ENCODE measurements at places on chromosomes 12 and 14. TPM values are rescaled to one million over a fixed set of nuclear protein-coding genes. Genes with fewer than 3 reads are reported as not detected.
A peak's percentile ranks its signal among the peaks of the same experiment; 100 is the strongest.

- no peak for DNase-seq
Observed at GRCh38 chr14:106378191-106378590, 851.8 kb downstream of the TMEM121 start.

DNA sequence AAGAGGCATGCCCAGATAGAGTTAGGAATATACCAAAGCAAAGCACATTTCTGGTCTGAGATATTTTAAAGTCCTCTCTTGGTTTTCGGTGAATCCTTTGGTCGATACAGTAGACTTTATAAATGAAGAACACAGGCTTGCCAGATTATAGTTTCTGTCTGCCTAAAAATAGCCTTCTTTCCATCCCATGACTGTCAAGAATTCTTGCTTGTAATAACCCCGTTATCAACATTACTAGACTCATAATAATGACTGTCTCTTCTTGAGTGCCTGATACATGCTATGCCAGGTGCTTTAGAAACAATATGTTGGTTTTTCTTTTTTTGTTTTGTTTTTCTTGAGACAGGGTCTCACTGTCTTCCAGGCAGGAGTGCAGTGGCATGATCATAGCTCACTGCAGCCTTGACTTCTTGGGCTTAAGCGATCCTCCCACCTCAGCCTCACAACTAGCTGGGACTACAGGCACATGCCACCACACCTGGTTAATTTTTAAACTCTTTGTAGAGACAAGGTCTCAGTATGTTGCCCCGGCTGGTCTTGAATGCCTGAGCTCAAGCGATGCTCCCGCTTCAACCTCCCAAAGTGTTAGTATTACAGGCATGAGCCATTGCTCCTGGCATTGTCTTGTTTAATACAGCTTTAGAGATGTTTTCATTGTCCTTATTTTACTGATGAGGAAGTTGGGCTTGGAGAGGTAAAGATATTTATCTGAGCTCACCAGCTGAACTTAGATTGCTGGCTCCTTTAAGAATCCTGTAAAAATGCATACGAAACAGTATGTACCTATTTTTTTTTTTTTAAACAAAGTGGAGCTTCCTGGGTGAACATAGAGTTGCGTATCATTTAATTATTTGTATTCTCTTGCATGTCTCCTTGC lies 30.4 kb downstream of the CHST11 start:
- DNase-seq: no peak

- no peak for DNase-seq
Observed at GRCh38 chr12:48818831-48819590, 715 bp downstream of the CACNB3 start.

GRCh38 chr12:116087399-116087798 lies 190.1 kb downstream of the MED13L start:
- no peak for DNase-seq

GRCh38 chr14:104883681-104884361 lies 18.8 kb downstream of the CEP170B start:
- peak; percentile 85 for DNase-seq

GRCh38 chr12:48005001-48005749 lies 899 bp upstream of the COL2A1 start:
- DNase-seq: peak; percentile 41

- DNase-seq: no peak
Observed at GRCh38 chr12:3974883-3975282, 101.7 kb upstream of the PARP11 start.

DNA sequence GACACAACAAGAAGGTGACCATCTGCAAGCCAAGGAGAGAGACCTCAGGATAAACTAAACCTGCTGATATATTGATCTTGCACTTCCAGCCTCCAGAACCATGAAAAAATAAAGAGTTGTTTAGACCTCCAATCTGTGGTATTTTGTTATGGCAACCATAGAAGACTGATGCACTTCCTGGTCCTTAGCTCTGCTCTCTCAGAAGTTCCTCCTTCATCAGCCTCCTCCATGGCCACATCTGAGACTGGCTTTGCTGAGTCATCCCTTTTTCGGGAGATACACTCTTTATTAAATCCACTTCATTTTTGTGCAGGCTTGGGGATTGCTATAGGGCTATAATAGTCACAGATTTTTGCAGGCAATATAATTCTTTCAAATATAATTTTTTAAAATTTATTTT lies 89.6 kb upstream of the ATF7IP start:
- DNase-seq: no peak

GRCh38 chr14:104657563-104658324 lies 31.7 kb upstream of the INF2 start:
- no peak for DNase-seq

DNA sequence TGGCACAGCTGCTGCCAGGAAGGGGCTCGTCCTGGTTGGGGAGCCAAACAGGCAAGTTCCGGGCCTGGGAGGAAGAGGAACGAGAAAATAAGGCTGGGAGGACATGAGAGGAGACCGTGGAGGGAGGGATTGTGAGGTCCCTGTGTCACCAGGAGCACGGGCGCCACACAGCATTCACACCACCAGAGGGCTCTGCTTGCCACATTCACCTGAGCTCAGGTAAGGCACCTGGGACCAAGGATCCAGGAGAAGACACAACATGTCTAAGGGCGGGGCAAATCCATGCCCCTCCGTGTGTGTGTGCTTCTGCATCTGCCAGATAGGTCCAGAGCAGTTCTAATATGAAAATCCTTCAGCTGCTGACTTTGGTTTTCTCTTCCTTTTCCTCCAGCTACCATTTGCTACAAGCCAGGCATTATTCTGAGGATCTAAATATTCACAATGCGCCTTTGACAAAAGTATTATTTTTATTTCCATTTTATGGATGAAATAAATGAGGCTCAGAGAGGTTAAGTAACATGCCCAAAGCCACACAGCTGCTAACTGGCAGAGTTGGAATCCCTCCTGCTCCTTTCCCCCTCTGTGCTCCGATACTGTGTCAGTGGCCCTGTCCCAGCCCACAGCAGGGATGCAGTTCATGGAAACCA lies 14.6 kb downstream of the RAPGEF3 start:
- DNase-seq: peak; percentile 80

GRCh38 chr14:91484186-91484585 lies 25.9 kb downstream of the PPP4R3A start:
- no peak for DNase-seq

- DNase-seq: no peak
Observed at GRCh38 chr12:25692115-25693035, 139.3 kb upstream of the LMNTD1 start.

DNA sequence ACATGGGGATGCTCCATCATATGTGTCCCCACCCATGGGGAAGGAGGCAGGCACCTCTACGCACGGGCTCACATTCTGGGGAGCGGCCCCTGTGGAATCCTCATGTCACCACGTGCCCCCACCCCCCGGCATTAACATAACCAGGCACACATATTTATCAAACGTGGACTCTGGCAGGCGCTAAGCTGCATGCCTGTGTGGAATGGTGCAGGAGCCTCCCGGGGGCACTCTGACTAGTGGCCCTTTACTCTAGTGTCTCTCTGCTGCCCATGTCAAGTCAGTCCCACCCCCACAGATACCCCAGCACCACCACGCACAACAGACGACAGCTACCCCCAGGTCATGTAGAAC lies 66.1 kb downstream of the CCDC88C start:
- no peak for DNase-seq

DNA sequence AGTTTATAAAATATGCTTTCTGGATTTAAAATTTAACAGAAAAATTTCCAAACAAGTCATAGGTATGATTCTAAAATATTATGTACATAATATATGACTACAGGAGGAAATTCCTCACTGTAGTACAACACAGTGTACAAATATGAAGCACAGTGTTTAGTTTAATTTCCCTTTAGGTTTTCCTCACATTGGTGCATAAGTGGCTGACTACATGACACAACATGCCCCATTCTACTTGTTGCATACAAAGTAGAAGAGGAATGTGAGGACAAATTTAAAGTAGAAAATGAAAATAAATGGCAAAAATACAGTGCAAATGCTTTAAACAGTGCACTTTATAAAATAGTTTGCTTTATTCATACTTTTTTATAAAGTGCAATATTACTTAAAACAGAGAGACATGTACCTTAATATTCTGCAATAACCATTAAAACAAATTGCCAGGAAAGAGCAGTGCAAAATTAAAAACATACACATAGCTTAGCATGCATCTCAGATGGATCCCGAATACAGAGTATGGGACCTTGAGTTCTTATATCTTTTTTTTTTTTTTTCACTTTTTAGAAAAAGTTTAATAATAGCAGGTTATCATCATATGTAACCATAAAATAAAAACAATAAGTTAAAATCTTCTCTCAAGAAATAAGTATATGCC lies 54.8 kb upstream of the TTC7B start:
- DNase-seq: no peak

DNA sequence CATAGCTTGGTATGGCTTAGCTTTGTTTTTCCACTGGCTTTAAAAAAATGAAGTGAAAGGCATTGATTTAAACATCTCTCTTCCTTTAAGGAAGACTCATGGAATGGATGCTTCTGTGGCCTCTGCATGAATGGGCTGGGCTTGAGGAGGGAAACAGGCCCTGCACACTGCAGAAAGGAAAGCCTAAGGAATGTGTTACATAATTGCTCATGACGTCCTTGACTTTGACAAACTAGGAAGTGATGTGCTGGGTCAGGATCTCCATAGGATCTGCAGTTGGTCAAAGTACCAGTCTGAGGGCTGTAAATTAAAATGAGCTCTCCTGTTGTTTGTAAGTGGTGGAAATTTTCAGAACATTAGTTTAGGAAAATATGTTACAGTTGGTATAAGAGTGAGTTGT lies 12.7 kb downstream of the SAMD4A start:
- DNase-seq: no peak

GRCh38 chr12:93244514-93245077 lies 133.1 kb upstream of the NUDT4 start:
- no peak for DNase-seq

GRCh38 chr14:72699852-72700257 lies 194.0 kb downstream of the DPF3 start:
- DNase-seq: no peak

GRCh38 chr12:91094957-91095356 lies 16.3 kb downstream of the LUM start:
- no peak for DNase-seq

DNA sequence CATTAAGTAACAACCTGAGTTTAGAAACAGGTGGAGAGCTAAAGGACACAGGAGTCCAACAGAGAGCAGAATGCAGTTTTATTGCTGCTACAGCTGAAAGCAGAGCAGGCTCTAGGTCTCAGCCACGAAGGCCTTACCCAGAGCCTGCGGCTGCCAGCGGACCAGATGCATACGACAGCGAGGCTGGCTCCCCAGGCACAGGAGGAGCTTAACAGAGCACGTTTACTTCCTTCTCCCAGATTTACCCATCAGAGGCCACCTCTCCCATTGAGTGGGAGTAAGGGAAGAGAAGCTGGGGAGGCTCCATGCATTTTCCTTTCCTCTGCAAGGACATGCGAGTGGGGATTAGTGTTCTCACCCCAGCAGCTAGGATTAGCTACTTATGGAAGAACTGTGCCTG lies 22.6 kb downstream of the DYNC1H1 start:
- DNase-seq: no peak

DNA sequence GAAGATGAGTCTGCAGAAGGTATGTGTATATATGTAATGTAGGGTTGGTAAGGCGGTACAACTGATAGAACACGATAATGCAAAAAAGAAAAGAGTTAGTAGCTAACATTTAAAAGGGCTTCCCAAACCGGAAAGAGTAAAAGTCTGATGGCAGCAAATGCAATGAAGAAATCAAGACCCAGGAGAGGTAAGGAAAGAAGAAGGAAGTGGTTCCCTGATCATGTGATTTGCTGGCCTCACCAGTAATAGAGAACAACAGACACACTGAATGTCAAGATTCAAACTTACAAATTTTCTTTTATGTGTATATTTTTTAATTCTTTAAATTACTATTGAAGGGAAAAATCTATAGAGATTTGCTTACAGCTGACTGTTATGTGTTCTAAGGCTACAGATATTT lies 18.4 kb downstream of the ZFC3H1 start:
- no peak for DNase-seq

DNA sequence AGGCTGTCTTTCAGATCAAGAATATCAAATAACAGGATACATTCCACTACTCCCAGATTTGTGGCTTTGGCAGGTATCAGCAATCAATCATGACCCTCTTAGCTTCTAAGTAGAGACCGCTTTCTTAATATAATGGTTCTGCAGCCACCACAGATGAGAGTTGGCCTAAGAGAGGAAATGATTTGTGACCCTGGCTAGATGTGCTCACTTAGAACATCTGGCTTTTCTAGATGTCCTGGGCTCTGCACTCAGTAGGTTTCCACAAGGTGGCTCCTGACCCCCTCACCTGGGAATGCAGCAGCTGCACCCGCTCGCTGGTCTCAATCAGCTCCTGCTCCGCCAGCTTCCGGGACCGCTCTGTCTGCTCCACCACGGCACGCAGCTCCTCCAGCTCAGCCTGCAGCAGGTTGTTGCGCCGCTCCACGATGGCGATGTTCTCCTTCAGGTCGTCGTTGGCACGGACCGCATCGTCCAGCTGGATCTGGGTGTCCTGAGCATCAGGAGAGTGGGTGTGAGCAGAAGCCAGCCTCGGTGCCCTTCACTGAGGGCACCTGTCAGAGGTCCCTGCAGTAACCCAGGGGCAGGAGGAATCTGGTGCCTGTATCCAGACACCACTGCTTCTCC lies 8.9 kb downstream of the CMTM5 start:
- DNase-seq: no peak

GRCh38 chr14:33634631-33635030 lies 316.2 kb downstream of the EGLN3 start:
- no peak for DNase-seq

DNA sequence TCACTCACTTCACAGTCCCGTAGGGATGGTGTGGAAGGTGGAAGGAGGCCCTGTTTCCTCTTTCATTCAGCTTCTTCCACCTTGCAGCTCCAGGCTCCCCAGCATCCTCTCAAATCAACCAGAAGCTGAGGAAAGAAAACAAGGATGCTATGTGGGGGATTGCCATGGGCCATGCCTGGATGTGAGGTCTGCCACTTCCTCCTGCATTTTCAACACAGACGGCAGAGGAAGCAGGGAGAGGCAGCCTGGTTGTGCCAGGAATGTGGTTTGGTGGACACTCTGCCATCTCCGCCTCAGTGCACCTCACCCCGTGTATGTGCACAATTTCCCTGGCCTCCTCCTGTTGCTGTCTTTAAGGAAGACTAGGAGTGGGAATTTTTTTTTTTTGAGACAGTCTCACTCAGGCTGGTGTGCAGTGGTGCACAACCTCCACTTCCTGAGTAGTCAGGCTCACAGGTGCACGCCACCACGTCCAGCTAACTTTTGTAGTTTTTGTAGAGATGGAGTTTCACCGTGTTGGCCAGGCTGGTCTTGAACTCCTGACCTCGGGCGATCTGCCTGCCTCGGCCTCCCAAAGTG lies 99.2 kb downstream of the SLC15A4 start:
- no peak for DNase-seq

The SLC10A1 gene
- total RNA-seq: not detected

The CHD8 gene
- 42.2 TPM for total RNA-seq

The GPATCH2L gene
- total RNA-seq: 37.7 TPM

The RHEBL1 gene
- total RNA-seq: 0.98 TPM

The GTF2H3 gene
- total RNA-seq: 17.3 TPM

The RDH5 gene
- total RNA-seq: 4.2 TPM

The MYL2 gene
- total RNA-seq: not detected

The RDH12 gene
- not detected for total RNA-seq

The LRRC74A gene
- total RNA-seq: not detected

The LYZ gene
- 796 TPM for total RNA-seq

The IL22 gene
- total RNA-seq: not detected

All from upper lobe of left lung (tissue), 6 donors.